Stimulated activated CD4-positive, alpha-beta T cell treated with anti-CD3 and anti-CD28 coated beads, TNF-alpha, amount 100 ng/mL, for 24 hours (primary cell): ENCODE measurements at places on chromosomes 5 and 9.

GRCh38 chr5:35640623-35641022 is 23.0 kb downstream of the SPEF2 start:
- no peak for DNase-seq

DNA sequence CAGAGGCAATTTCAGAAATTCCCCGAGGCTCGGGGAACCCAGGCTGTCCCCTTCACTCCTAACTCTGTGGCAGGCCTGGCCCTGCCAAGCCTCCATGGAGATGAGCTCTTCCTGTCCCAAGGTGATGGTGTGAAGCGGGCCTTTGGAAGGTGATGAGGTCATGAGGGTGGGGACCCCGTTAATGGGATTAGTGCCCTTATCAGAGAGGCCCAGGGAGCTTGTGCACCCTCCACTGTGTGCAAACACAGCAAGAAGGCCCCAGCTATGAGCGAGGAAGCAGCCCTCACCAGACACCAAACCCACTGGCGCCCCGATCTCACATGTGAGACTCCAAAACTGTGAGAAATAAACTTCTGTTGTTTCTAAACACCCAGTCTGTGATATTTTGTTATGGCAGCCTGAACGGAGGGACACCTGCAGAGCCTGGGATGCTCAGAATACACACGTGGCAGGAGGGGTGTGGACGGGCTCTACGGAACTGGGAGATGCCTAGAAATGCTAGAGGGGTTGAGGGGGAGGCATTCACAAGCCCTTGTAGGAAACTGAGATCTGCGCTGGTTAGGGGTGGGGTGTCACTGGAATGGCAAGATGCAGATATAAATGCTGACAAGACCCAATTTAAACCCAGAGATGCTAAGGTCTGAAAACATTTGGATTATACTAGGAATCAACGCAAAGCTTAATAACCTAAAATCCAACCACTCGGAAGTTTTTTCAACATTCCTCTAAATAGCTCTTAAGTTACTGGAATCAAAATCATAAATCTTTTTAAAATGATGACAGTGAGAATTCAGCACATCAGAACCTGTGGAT is 46.9 kb downstream of the ADAMTS2 start:
- no peak for DNase-seq

DNA sequence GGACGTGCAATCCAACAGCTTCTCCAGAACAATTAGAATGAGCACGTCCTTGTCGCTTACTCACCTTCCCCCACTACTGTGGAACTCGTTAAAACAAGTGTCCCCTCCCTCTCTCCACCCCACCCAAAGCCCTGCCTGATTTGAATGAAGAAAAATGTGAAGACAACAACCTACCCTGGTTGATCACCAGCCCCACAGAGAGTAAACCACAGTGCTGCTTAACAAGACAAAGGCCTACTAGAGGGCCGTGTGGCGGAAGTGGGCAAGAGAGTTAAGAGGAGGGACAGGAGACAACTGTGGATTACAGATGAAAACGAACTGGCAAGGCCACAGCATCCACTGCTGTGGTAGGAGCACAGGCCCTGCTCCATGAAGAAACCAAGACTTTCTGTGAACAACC is 51.1 kb downstream of the CDK5RAP2 start:
- DNase-seq = no peak

- DNase-seq = no peak
These were observed 149.6 kb upstream of the C9orf72 start for GRCh38 chr9:27722866-27723265.

DNA sequence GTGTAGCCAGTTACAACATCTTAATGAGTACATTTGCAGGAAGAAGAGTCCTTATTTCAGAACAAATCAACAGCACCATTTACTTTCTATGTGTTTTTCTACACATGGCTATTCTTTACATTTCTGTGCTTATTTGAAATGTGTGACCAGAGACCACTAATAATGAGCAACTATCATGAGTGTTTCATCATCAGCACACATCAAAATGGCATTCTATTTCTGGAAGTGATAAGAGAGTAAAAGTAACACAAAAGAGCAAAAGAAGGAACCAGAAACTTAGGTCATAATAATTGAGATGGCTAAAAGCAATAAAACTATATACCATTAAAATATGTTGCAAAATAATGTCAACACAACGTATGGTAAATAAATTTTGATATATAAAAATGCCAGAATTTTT is 159.7 kb downstream of the PBX3 start:
- no peak for DNase-seq

- no peak for DNase-seq
These were observed 505 bp downstream of the RPS14 start for GRCh38 chr5:150448952-150449516.

- peak; percentile 29 for DNase-seq
These were observed 117.4 kb upstream of the ELL2 start for GRCh38 chr5:96079075-96079474.

GRCh38 chr5:133931546-133931945 is 36.9 kb downstream of the C5orf15 start:
- DNase-seq = no peak

DNA sequence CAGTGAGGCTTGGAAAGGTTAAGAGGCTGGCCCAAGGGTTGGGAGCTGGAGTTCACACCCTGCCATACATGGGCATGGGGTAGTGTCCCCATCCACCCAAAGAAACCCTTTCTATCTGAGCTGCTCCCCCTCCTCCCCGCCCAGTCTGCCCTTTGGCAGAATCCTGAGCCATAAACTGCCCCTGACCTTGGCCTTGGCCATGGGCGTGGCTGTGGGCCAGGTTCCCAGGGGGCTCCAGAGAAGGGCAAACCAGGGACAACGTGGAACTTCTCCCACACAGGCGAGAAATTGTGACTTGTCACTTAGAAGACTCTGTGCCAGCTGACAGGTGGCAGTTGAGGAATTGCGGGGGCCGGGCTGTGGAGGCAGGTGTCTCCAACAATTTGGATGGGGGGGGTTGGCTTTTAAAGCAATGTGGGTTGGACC is 4.8 kb downstream of the FAM78A start:
- DNase-seq = no peak

DNA sequence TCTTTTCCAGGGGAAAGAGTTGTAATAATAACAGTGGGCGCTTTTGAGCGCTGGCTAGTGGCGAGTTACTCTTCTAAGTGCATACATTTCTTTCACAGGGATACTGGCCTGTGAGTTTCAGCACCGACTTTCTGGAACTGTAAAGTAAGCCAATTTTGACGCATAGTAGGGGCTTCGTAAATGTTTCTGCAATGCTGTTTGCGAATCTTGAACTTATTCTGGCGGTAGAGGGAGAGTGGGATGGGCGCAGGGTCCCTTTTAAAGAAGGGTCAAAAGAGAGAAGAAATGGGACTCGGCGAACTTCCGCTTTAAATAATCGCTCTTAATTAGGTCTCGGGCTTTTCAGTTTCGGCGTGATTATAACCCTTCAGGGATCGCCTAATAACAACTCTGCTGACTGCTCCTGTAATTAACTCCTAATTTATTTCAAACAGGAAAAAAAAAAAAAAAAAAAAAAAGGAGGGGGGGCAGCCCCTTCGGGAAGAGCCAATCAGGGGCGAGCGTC is 351 bp upstream of the MSX2 start:
- DNase-seq = no peak

- DNase-seq = no peak
These were observed 1420.1 kb upstream of the ACO1 start for GRCh38 chr9:30964332-30964731.

DNA sequence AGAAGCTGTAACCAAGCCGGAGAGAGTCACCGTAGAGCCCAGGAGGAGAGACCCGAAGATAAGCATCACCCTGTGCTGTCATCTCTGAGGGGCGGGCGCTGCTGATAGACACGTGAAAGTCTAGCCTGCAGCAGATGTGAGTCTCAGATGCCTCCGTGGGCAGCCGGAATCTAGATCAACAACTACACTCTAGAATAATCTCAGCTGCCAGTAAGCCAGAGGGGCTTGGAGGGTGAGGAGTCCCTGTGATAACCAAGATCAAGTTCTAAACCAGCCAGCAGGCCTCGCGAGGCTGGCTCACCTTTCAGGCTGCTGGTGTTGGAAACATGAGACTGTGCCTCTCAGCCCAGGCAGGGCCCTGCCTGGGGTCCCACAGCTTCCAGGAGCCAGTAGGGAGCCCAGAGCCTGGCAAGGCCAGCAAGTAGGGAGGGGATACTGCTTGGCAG is 54.1 kb downstream of the DAPK1 start:
- no peak for DNase-seq

DNA sequence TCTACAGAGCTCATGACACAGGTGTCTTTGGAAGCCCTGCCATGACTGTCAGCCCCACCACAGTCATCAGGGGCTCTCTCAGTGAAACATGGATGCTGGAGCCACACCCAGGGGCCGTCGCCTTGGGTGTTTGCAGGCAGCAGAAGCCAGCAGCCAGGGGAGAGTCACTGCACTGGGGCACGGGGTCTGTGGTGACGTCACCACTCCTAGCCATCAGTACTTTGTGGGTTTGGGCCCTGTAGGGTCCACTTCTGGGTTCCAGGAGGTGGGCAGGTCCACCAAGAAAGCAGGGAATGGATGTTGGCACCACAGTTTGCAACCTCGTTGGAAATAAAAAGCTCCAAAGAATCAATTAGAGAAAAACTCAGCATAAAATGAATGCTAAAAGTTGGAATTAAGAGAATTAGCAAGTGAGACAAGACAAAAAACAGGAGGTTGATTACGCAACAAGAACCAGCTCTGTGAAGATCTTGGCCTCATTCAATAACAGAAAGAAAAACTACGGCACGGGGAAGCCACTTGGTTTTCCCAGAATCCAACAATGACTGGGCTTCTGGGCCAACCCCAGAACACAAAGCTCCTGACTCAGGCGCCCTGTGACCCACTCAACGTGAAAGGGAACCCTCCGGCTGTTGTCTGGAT is 34.3 kb downstream of the MED10 start:
- no peak for DNase-seq

DNA sequence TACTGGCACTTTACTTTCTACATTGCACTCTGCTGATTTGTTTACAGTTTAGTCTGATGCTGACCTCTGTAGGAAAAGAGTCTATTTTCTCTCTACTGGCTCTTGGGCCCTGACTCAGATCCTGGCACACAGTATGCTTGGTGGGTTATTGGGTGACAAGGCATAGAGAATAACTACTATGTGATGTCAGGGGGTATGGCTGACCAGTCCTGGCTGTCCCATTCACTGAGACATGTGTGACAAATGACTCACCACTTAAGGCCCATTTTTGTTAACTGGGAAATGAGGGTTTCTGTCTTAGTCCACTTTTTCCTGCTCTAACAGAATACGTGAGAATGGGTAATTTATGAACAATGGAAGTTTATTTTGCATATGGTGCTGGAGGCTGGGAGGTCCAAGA is 66.4 kb downstream of the DAPK1 start:
- no peak for DNase-seq

DNA sequence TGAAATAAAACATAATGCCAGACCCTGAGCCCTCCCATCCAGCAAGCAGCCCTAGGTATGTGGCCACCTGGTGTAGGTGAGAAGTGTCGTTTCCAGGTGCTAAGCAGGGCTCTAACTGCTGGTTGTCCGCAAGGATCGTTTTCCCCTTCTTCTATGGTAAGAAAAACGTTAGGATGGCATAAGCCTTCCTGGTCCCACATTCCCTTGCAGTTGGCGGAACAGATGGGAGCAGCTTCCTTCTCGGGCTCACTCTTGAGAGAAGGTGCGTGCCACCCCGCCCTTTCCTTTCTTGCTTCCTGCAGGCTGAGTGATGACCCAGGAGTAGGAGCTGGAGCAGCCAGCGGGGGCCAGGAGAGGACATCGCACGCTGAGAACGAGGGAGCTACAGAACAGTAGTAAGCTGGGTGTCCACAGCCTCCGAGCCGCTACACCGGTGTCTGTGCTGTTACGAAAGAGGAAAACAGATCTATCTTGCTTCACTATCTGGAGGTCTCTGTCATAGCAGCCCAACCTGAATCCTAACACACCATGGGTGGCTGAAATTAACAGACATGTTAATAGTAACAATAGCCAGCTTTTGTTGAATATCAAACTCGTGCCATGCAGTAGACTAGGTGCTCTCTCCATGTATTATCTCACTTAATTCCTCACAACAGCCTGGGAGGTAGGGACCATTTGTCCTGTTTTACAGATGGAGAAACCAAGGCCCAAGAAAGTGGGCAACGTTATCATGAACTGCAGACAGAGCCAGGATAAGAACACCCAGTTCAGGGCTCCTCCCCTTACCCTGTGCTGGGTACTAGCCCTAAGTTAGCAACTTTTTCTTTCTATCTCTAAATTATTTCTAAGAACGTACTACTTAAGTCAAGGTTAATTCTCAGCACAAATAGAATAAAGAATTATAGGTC is 139.8 kb downstream of the COL23A1 start:
- DNase-seq = no peak

DNA sequence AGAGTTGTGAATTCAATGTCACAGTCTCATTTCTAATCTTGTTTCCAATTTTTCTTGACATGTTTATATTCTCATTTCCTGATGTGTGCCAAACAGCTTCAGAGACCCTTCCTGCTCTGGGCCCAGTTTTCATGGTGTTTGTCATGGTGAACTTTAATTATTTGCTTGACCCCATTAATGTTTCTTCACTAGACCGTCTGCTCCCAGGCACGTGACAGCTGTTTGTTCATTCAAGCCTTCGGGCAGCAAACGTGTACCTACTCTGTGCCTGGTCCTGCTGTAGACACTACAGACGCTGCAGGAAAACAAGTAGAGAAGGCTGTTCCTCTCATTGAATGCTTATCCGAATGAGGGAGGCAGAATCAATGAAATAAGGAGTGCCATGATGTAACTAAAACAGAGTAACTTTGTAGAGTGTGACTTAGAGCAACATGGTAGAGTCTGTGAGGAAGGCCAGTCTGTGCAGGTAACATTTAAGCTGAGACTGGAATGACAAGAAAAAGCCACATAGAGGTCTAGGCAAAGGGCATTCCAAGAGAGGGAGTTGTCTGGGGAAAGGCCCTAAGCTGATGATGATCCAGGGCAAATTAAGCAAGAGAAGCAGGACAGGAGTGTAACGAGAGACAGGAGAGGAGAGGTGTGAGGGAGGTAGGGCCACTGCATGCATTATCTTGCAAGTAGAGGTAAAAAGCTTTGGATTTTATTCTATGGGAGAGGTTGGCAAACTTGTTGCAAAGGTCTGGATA is 191.4 kb downstream of the SEMA5A start:
- DNase-seq = no peak

- DNase-seq = no peak
These were observed 699 bp downstream of the AKNA start for GRCh38 chr9:114386886-114387679.

DNA sequence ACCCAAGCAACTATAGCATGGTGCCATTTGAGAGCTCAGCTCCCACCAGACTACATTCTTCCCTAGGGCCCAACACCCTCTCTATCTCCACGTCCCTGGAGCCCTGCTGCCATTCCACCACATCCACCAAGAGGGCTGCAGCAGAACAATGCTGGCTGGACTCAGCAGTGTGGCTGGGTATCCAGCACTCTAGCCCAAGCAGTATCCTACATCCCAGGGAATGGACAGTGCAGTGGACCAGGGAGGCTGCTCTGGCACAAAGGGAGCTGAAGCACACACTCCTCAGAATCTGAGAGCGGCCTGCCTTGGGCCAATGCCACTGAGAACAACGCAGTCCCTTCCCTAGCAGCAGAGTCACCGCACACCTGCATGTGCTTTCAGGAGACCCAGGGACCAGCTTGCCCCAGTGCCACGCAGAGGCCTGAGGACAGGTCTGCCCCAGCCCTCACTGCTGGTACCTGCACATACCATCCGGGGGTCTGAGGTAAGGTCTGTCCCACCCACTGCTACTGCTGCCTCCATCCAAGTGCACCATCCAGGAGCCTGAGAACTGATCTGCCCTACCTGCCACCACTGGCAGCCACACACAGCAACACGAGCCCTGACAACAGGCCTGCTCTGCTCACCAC is 95.9 kb downstream of the ZDHHC21 start:
- no peak for DNase-seq
